ENCODE measurements at places on chromosomes 11 and 22.

- DNase-seq: no peak
Measured at GRCh38 chr11:67584205-67584880, 731 bp downstream of the GSTP1 start.

DNA sequence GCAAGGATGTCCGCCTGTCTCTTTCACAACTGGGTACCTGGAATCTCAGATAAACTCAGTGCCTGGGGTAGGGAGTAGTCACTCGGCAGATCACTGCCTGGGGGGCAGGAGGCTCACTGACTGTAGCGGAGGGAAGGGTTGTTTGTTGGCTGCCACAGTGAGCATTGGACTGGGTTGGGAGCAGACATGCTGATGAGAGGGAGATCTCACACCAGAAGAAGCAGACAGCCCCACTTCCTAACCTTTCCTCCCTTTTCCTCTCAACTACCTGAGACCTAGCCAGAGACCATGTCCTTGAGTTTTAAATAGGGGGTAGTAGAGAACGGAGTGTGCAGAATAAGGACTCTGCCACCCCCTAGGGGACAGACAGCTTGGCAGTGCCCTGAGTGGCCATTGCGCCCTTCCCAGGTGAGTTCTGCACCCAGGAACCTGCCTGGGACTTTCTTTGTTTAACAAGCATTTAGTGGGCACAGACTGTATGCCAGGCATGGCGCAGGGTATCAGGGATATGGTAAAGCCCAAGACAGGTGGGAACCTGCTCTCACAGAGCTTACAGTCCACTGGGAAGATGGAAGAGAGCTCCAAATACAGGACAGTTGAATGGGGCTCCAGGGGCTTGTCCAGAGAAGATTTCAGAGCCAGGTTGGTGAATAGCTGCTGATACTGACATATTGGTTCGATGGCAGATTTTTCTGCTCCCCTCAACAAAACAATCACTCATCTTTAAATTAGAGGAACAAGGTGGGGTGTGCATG lies 115.7 kb upstream of the NNMT start:
- DNase-seq: no peak

DNA sequence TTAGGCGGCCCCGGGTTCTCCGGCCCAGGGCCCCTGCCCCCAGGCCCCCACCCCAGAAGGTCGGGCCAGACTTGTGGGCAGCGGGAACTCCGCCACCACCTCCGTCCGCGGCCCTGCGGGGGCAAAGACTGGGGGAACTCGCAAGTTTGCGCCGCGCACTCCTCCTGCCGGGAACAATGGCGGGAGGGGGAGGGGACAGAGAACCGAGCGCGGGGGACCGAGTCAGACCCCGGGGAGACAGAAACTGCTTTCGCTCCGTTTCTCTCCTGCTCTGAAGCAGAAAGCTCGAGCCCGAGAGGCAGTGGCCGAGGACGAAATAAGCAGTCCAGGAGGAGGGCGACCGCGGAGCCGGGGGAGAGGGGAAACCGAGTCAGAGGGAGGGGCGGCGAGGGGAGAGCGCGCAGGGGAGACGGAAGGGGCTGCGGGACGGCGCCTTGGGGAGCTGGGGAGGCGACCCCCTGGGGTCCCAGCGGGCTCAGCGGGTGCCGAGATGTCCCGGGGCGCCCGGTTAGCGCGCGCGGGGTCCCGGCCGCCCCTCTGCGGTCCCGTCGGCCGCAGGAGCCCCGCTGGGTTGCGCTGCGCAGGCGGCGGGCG lies 555 bp downstream of the TP53I11 start:
- DNase-seq: no peak

GRCh38 chr11:61866231-61866957 lies 25.0 kb downstream of the FADS3 start:
- DNase-seq: no peak

GRCh38 chr11:1803246-1803645 lies 31.5 kb upstream of the SYT8 start:
- DNase-seq: no peak

- no peak for DNase-seq
Measured at GRCh38 chr11:70895366-70895670, 357.1 kb downstream of the SHANK2 start.

DNA sequence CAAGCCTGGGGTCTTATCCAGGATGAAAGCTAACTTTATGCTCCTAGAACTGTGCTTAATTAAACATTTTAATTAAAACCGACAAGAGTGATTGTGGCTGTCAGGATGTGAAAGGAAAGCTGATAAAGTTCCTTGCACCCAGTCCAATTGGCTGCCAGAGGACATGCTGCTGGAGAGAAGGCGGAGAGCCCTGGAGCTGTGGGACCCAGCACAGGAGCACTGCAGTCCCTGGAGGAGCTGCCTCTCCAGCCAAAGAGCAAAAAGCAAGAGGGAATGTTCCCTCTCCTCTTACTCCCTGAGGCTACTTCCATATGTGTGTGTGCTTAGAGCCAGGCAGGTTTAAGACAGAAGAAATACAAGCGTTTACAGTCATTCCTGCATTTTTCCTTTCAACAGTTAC lies 118.6 kb downstream of the OPCML start:
- no peak for DNase-seq

Data from GM19239 (cell line).